ENCODE measurements at places on chromosomes 12 and 14.
A peak's percentile ranks its signal among the peaks of the same experiment; 100 is the strongest.

DNA sequence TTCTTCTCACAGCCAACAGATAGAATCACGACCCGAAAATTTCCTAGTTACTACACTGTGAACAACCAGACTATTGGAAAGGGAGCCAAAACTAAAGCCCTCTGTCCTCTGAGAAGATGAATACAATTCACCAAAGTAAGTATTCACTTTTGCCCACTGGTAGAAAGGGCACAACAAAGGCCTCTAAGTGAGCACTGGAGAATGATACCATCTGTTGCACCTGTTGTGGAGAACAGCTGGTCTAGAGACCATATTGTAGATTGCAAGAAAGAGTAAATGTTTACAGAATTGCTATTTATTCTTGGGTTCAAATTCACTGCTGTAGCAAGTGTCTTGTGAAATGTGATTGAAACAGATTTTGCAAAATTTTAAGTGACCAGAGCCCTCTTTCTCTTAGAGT is 46.9 kb upstream of the ANO6 start:
- no peak for DNase-seq

GRCh38 chr12:56571121-56571520 is 49.5 kb downstream of the RBMS2 start:
- no peak for DNase-seq

DNA sequence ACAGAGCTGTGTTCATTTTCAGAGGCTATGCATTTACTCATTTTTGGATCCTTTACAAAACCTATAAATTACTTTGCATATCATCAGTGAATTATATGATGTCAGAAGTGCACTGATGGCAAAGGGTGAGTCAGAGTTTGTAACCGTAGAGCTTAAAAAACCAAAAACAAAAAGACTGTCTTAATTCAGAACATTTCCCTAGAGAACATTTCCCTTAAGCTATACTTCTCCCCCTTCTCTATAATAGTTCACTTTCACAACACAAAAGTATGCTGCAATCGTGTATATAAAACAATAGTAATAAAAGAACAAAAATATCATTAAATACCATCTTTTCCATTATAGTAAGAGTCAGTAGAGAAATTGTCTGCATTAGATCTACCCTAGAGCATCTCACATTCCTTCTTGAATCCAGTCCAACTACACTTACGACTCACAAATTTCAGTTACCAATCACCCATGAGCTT is 934.9 kb downstream of the LRFN5 start:
- no peak for DNase-seq

GRCh38 chr12:15276088-15276698 is 46.1 kb upstream of the PTPRO start:
- peak; percentile 13 for DNase-seq

GRCh38 chr12:105524961-105525360 is 194.5 kb downstream of the C12orf75 start:
- no peak for DNase-seq

- DNase-seq: no peak
These were observed 51.5 kb downstream of the SLC38A4 start for GRCh38 chr12:46774322-46774633.

DNA sequence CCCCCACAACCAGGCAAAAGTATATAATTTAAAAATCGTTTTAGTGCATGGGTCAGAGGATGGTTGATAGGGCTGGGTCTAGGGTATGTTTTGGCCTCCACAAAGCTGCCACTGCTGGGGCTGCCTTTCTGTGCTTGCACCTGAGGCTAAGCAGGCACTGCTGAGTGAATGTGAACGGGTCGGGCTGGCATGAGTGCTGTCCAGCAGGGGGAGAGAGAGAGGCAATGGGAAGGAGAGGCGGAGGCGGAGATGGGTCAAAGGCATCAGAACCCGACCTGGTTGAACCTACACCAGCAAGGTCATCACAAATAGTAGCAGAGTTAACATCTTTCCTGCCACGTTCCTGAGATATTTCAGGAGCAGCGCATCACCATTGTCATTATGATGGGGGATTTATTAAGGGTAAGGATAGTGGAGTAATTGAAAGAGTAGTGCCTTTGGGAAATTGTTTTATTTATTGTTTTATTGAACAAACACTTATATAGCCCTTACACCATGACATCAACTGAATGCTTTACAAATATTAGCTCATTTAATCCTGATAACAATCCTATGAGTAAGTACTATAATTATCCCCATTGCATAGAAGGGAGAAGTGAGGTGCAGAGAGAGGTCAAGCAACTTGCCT is 5.8 kb upstream of the NRXN3 start:
- no peak for DNase-seq

- peak; percentile 47 for DNase-seq
These were observed 13.7 kb upstream of the TMEM106C start for GRCh38 chr12:47949441-47950341.

GRCh38 chr12:79897617-79898016 is 37.3 kb downstream of the PPP1R12A start:
- DNase-seq: no peak

GRCh38 chr14:104049576-104050240 is 35.8 kb upstream of the ASPG start:
- DNase-seq: no peak

GRCh38 chr12:113655919-113656318 is 184.2 kb upstream of the LHX5 start:
- DNase-seq: no peak

DNA sequence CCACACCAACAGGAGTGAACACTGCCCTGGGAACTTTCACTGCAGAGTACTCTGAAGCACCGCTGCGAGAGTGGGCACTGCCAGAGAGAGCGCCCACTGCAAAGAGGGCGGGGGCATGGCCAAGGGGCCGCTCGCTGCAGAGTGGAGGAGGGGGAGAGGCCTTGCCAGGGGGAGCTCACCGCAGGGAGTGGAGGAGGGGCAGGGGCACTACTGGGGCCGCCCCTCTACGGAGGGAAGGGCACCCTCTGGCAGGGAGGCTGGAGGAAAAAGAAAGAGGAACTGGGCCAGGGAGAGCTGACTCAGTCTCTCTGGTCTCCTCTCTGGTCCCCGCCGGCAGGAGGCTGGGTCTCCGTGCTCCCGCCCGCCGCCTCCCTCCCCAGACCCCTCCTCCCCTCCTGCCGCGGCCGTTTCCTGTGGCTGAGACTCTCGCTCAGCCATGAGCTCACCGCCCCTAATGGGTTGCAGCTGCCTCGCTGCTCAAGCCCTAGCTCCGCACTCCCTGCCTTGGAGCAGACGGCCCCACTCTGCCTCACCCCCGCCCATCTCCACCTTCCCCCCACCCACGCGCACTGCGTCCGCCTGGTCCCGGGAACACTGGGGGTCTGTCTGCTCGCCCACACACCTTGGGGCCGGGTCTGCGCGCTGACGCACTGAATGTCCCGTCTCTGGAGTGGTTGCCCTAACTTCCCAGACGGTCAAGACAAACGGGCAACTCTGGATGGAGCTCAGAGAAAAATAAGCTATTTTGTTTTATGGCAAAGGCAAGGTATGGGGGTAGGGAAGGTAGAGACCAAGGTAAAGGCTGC is 1.3 kb downstream of the ARHGEF40 start:
- peak; percentile 66 for DNase-seq

GRCh38 chr12:66589095-66589494 is 89.8 kb downstream of the GRIP1 start:
- no peak for DNase-seq

DNA sequence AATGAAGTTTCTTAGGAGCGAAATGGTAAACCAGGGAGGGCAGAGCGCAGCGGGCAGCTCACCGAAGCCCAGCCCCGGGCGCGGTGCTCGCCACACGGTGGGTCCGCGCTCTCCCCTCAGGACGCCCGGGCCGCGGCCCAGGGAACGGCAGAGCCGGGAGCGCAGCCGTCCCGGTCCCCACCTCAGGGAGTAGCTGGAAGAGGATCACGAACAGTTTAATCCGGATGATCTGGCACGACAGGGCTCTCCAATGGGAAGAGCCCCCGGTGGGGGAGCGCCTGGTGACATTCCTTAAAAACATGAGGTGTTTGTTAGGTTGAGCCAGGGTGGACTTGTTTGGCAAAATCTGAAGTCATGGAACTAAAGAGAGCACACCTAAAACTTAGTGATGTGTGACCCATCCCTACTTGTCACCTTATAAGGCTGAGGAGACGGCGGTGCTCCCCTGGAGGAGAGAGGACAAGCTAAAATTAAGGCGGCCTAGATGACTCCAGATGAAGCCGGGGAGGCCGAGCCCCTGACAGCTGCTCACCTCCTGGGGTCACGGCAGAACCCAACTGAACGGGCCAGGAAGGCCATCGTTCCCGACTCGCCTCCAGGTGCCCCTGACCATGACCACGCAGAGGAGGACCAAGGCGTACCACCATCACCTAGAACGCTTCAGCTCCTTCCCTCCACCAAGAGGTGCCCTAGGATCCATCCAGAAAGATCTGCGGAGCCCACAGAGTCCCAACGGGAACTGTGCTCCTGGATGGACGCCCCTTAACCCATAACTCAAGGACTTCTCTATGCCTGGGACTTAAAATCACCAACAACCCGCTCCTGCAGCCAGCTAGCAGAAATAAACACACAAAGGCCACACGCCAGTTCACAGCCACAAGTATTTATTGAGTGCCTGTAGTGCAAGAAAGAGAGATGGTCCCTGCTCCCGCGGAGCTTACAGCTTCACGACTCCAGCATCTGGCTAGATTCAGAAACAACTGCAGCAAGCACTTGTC is 866 bp upstream of the PITPNM2 start:
- no peak for DNase-seq

DNA sequence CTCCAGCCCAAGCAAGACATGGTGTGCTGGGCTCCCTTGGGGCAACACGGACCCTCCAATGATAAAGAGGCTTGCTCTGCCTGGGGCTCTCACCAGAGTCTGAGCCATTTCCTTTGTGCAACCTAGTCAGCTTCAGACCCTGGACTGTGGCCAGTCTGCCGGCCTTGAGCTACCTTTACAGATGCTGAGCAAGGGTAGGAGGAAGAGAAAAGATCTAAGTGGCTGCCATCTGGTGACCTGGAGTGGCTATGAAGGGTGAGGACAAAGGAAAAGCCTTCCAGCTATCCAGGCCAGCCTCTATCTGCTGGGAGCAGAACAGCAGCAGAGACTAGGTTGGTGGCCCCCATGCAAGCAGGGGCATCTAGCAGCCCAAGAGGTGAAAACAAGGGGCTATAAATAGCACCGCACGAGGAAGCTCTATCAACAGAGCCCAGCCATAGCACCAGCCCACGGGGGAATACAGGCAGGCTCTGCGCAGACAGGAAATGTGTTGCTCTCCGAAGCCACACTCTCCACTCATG is 230.1 kb downstream of the FOXN3 start:
- DNase-seq: no peak

GRCh38 chr12:56954057-56954957 is 3.1 kb downstream of the RDH16 start:
- no peak for DNase-seq

- DNase-seq: peak; percentile 20
These were observed 1.2 kb downstream of the PELI2 start for GRCh38 chr14:56119201-56119981.

- DNase-seq: no peak
These were observed 212.5 kb downstream of the CRADD start for GRCh38 chr12:93889516-93890212.

GRCh38 chr12:124581307-124582107 is 14.1 kb upstream of the NCOR2 start:
- no peak for DNase-seq

DNA sequence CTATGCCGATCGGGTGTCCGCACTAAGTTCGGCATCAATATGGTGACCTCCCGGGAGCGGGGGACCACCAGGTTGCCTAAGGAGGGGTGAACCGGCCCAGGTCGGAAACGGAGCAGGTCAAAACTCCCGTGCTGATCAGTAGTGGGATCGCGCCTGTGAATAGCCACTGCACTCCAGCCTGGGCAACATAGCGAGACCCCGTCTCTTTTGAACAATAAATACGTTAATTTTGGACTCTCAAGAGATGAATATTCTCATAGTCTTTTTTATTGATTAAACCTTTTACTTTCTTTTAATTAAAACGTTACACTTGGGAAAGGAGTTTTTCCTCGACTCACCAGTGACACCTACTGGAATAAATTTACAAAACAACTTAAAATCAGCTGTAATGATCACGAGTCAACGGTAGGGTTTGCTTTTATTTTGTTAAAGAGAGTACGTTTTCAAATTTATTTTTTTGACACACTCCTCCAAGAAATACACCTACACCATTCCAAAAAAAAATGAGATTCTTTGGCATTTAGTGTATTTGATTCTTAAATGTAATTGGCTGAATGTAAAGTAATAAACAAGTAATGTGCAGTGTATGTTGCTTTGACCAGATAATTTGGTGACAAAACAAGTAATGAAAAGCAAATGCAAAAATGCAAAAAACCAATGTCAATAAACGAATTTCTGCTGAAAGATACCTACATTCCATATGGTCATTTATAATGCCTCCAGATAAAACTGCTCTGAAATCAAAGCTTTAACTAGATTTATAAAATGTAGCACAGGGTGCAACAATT is 687 bp upstream of the RPS29 start:
- peak; percentile 83 for DNase-seq

DNA sequence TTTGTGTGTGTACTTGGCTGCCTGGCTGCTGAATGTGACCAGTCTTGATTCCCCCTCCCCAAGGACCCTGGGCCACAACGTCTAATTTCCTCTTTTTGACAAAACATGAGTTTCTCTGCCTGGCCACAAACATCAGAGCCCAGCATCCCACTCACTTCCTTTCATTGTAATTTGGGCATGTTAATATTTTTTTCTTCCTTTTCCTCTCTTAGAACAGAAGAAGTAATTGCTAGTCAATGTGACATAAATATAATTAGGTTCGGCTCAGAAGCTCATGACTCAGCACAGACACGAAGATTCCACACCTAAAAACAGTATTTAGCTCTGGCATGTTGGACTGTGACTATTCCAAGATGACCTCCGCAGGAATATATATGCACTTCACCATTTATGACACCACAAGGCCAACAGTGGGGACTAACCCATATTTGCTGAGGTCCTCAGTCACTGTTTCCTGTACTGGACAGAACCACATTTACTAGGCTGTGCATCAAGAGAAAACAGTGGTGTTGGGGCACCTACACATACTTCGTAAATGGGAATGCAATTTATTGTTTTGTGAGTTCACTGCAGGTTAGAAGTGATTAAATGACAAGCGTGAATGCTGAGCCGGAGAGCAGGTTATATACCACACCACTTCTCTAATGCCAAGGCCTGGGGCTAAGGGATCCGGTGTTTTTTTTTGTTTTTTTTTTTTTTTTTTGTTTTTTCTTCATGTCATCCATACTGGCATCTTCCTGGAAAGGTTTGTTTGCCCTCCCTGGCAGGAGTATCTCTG is 4.2 kb downstream of the GSG1 start:
- peak; percentile 17 for DNase-seq

GRCh38 chr12:62732861-62733427 is 202.0 kb downstream of the PPM1H start:
- DNase-seq: no peak

DNA sequence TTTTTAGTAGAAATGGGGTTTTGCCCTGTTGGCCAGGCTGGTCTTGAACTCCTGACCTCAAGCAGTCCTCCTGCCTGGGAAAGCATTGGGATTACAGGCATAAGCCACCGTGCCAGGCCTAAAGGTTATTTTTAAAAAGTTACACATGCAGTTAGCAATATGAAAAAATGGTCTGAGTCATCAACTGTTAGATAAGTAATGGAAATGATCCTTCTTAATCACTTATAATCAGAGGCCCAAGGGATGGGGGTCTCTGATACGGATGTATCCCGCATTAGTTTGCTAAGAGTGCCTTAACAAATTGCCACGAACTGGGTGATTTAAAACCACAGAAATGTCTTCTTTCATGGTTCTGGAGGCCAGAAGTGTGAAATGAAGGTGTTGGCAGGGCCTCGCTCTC is 54.1 kb upstream of the FERMT2 start:
- DNase-seq: no peak

Measured in CD4-positive, alpha-beta T cell treated with Interleukin-12 subunit alpha and Interleukin-12 subunit beta, for 1 hour (primary cell).